Uterus (tissue), 4 donors: ENCODE measurements at places on chromosomes 1 and 21. TPM values are rescaled to one million over a fixed set of nuclear protein-coding genes. Genes with fewer than 3 reads are reported as not detected.

AXDND1 gene
- not detected for total RNA-seq

IGSF21 gene
- total RNA-seq = 1.9 TPM

CFHR4 gene
- total RNA-seq = not detected

S100A2 gene
- total RNA-seq = 2.1 TPM

CELA2B gene
- total RNA-seq = not detected

SLC30A2 gene
- total RNA-seq = not detected

CD52 gene
- total RNA-seq = not detected

DNA sequence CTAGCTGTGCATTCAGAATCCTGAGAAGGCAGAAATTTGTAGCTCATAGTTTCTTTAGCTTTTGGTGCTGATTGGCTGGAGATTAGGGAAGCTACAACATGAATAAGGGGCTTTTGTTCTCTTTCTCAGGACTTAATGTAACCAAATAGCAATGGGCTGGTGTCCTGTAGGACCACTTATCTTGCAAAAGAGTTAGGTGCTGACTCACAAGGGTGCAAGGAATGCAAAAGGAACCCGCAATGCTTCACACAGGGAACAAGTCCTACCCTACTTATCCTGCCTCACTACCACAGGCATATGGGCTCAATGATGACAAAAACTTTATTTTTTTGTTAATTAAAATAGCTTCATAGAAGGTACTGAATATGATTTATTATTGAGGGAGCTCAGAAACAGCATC lies 541.5 kb downstream of the AMY1C start:
- no peak for DNase-seq

DNA sequence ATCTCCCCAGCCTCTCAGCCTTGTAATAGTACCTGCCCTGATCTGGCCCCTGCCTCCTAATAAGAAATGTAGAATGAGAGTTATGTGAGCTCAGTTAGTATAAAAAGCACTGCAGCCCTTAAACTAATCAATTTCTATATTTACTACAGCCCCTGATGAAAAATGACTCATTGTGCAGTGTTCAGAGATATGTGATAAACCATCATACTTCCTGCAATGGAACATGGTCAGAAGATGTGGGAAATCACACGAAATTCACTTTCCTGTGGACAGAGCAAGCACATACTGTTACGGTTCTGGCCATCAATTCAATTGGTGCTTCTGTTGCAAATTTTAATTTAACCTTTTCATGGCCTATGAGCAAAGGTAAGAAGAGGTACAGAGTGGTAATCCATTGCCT lies 176.8 kb upstream of the PDE4B start:
- DNase-seq = no peak

DNA sequence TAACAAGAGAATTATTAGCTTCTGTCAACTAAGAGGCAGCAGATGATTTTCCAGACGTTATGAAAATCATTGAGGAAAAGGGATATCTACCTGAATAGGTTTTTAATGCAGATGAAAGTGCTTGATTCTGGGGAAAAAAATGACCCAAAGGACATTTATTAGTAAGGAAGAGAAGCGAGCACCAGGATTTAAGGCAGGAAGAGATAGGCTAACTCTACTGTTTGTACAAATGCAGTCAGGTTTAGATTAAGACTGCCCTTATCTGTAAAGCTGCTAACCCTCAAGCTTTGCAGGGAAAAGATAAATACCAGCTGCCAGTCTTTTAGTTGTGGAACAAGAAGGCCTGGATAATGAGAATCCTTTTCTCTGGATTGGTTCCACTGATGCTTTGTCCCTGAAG lies 33.0 kb upstream of the LRIG2 start:
- no peak for DNase-seq

DNA sequence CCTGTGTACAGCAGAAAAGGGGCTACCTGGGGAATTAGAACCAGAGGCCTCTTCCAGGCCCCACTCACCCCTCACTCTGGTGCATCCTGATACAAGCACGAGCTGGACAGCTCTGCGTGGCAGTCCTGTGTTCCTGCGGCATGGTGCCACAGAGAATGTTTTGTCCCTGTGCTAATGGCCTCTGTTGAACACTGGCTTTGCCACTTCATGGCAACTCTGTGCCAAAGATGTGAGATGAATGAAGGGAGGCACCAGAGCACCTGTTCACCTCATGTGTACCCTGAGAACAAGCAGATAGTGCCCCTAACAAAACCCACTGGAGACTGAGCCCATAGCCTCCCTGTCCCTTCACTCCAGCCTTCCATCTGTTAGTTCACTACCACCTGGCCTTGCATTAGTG lies 199.3 kb upstream of the COA6 start:
- DNase-seq = no peak

- no peak for DNase-seq
Measured at GRCh38 chr1:231625975-231626534, 535 bp upstream of the DISC1 start.

GRCh38 chr1:48251821-48252220 lies 29.3 kb downstream of the SLC5A9 start:
- no peak for DNase-seq

DNA sequence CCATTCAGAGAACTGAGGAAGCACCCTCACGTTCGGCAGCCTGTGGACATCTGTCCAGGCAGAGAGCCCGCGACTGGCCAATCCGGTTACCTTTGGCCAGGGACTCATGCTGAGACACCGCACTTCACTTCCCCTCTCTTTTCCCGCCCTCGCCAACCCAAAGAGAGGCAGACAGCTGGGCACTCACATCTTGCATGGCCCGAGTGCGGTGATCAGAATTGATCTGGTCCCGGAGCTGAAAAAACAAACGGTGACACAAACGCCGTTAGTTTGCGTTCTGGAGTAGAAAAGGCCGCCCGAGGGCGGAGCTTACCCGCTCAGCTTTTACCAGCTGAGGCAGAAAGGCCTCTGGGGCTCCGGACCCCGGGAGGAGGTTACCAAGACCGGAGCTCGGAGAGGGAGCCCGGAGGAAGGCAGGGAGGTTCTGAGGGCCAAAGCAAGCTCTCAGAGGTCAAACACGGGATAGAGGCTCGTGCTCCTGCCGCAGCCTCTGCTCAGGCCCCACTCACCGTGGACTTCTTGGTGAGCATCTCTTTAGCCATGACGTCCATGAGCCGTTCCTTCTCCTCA lies 376 bp downstream of the SF3A3 start:
- DNase-seq = no peak

DNA sequence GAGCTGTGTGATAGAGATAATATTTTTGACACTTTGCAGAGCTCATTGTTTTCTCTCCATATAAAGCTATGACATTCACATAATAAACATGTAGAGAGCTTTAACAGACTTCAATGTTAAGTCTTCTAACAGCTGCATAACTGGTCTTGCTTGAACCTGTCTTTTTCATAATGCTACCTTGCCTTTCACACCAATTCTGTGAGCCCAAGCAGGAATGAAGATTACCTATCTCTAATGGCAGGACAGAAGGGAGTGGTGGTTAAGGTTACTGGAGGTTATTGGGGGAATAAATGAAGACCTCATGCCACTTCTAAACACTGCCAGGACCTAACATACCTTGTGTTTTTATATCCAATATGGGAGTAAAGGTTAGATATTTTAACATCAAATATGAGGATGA lies 2.3 kb upstream of the CD55 start:
- DNase-seq = no peak

DNA sequence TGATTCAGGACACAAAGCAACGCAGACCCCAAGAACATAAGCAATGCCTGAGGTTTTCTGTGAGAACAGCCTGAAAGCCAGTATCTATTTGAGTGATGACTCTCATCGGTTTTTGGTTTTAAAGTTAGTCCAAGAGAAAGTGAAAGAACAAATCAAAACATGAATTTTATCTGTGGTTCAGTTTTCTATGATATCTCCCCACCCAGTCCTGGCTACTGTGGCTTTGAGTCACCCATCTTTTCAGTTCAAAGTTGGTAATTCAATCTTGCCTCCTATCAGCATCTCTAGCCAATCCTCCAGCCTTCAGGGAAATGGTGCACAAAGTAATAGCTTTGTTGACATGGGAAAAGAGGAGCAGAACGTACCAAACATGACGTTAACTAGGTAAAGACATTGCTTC lies 40.5 kb upstream of the KRTAP19-8 start:
- no peak for DNase-seq

DNA sequence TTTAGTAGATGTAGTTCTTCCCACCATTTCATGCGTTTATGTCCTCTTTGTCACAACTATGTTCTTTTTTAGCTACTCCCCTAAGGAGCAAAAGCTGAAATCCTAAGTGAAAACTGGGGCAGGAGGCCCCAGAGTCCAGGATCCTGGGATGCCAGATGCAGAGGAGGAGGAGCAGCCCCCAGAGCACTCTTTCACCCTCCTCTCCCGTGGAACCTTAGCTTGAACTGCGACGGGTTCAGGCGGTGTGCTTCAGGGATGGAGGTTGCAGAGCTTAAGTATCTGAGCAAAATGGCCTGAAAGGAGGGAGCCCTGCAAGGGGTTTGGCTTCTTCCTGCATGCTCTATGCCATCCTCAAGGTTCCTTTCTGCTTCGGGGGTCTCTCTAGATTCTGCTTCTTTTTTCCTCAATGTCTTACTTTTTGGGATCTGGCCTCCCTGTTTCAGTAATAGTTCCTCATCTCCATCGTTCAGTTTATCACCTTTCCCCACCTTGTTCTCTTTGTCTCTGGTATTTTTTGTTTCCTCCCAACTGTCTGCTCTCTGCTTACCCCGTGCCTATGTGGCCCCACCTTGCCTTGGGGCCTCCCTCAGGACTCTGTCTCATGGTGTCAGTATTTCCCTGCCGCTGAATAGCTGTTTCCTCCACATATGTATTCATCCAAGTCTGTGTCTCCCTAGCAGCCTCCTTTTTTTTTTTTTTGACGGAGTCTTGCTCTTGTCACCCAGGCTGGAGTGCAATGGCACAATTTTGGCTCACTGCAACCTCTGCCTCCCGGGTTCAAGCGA lies 2.7 kb upstream of the NHLH1 start:
- no peak for DNase-seq

DNA sequence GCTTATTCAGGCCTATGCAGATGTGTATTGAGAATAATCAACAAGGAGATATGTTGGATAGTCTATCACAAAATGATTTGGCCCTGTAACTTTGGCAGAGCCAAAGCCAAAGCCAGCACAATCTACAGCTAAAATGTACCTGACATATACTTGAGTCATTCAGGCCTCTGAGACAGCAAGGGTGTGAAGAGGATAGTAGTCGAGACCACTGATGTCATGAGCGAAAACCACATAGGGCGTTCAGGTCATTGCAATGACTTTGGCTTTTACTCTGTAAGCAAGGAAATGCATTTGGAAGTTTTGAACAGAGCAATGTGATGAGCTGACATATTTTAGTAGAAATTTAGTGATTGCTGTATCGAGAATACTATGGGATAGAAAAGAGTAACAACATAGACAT lies 579.6 kb downstream of the AMY1C start:
- no peak for DNase-seq

GRCh38 chr1:31102501-31102950 lies 37.0 kb upstream of the PUM1 start:
- DNase-seq = no peak

- DNase-seq = no peak
Measured at GRCh38 chr1:14897547-14897946, 256.0 kb upstream of the TMEM51 start.

- DNase-seq = peak; percentile 14
Measured at GRCh38 chr21:45374826-45375455, 30.0 kb upstream of the COL18A1 start.

DNA sequence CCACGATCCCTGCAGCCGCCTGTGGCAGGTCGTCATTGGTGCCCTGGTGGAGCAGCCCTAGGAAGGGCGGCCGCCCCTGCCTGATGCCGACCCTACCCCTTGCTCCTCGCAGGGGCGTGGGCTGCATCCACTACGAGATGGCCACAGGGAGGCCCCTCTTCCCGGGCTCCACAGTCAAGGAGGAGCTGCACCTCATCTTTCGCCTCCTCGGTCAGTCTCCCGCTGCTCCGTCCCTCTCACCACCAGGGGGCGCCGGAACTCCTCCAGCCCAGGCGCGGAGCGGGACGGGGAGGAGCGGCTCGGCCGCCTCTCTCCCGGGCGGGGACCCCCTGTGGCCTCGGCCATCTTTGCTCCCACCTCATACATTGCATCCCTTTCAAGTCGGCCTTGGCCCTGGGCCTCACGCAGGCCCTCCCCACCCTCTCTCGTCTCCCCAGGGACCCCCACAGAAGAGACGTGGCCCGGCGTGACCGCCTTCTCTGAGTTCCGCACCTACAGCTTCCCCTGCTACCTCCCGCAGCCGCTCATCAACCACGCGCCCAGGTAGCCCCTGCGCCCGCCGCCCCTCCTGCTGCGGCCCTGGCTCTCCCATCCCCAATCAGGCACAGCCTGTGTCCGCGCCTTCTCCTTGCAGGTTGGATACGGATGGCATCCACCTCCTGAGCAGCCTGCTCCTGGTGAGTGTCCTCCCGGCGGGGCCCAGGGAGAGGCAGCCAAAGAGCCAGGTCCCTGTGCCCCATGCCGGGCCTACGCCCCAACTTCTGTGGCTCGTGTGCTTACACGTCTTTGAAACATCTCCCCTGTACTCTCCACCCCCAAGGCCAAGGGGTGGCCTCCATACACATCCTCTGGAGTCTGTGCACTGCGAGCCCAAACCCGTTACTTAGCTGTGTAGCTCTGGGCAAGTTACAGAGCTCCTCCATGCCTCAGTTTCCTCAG lies 24.7 kb downstream of the CDK18 start:
- DNase-seq = peak; percentile 79

DNA sequence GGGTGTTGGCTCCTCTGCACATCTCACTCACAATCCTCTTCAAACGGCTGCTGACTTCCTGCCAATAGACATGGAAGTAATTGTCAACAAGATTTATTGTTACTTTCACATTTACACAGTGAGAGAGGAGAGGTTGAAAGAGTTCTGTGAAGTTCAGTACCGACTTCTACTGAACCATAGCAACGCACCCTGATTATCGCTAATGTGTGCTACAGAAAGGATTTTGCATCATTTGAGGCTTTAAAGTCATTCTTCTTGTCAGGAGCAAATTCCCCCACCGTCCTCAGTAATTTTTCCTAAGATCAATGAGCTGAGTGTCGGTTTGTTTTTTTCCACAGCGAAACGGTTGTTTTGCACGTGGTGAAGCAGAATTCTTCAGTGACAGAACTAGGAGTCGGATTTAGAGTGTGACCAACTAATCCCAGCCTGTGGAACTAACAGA lies 361.0 kb downstream of the ADGRL2 start:
- DNase-seq = no peak
